Brain microvascular endothelial cell (primary cell): ENCODE measurements at places on chromosomes 3 and 15.

DNA sequence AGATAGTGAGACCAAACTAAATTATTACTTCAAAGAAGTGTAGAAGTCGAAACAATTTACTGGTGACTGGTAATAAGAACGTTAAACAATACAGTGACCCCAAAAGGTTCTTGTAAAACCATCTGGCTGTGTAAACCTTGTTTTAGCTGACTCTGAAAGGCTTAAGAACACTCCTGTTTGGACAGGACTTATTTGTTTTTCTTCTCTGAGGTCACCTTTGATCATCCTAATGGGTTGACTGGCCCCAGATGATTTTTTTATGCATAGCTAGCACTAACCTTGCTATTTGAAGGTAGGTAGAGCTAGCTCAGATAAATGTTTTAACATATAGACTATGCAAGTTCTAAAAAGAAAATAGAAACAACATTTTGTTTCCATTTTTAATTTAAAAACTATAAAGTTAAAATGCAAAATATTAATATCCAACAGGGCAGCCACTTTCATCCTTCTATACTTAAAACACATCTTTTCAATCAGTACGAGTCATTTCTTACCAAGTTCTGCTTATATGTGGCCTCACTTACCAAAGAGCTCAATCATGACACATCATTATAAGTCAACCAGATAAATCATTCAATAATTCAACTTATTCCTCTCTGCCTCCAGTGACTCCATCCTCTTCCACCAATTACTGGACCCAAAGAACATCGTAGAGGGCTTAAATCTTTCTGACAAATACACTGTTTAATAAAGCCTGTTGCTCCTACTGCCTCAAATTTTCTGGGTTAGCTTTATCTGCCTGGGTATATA is 158.8 kb downstream of the SSR3 start:
- no peak for DNase-seq

GRCh38 chr3:44340058-44340395 is 1.5 kb downstream of the TCAIM start:
- no peak for DNase-seq

GRCh38 chr15:62087671-62088352 is 21.0 kb downstream of the C2CD4A start:
- DNase-seq, result no peak

DNA sequence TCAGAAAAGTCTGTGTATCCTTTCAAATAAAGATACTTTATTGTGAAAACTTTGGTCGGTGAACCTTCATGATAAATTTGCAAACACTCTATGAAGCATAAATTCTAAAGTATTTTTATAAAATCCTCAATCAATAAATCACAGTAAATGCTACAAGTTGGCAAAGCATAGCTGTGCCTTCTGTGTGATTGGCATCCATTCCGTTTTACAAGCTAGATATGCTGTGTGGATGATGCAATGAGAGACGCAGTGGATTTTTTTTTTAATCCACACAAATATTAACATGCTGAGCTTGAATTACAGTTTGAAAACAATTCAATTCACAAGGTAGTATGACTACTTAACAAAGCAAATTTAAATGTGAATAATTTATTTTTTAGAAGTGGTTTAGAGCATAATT is 937.2 kb downstream of the ZPLD1 start:
- no peak for DNase-seq

- DNase-seq, result peak; percentile 28
Observed at GRCh38 chr3:98726084-98726483, 37.1 kb upstream of the ST3GAL6 start.

DNA sequence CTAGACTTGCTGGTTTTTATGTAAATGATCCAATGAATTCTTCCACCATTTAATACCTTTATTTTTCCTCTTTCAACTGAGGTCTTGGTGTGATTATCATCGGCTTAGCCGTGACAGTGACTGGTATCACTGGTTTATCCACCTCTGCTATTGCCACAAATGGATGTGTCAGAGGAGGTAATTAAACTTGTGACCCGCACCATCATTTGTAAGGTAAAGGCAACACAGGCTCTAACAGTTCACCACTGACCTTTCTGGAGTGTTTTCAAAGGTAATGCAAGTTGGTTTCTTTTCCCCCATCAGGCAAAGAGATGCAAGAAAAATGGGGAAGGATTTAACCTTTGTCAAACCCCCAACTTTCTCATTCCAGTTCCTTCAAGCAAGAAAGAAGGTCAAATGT is 19.7 kb downstream of the SLC12A1 start:
- DNase-seq, result no peak

DNA sequence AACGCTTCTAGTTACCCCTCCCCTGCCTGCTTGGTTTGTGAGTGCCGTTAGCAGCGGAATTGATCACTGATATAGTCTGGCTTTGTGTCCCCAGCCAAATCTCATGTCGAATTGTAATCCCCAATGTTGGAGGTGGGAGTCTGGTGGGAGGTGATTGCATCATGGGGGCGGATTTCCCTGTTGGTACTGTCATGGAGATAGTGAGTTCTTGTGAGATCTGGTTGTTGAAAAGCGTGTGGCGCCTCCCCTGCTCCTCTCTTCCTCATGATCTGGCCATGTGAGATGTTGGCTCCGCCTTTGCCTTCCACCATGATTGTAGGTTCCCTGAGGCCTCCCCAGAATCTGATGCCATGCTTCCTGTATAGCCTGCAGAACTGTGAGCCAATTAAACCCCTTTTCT is 47.3 kb upstream of the PGPEP1L start:
- DNase-seq, result no peak

DNA sequence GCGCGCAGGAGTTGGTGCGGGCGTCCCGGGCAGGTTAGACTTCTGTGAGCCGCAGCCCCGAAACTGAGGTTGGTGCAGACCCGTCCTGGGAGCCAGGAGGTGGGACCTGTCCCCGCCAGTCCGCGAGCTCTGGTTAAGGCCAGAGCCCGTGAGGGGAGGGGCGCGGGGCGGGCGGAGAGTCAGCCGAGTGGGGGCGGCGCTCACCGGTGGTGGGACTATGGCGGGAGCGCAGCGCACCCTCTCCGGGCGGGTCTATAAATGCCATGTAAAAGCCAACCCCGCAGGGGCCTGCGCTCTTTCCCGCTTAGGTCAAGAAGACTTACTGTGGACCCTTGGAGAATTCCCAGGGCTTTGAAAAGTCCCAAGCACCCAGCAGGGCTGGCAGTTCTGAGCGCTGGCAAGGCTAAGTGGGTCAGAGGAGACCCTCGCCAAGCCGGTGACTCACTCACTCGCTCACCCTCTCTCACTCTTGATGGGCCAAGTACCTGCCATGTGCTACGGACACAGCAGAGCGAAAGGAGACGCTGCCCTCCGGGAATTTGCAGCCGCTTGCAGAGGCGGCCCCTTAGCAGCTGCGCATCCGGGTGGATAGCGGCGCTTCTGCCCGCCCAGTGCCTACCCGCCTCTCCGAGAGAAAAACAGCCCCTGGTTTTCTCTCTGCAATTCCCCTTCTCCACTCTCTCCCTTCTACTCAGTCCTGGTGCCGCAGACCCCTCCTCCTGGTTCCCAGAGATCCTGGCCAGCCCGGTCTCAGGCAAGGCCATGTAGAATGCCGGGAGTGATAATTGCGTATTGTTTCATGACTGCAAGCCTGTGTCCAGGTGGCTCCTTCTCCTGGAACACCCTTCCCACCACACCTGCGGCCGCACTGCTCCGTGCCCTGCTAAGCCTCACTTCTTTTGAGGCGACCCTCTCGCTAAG is at the start of gene ALDH1L1:
Gene ALDH1L1 (minus strand): TSS at position 110 of the 921 bp plus-strand sequence. CDS start 19,607 bp downstream, outside the sequence.
- no peak for DNase-seq

DNA sequence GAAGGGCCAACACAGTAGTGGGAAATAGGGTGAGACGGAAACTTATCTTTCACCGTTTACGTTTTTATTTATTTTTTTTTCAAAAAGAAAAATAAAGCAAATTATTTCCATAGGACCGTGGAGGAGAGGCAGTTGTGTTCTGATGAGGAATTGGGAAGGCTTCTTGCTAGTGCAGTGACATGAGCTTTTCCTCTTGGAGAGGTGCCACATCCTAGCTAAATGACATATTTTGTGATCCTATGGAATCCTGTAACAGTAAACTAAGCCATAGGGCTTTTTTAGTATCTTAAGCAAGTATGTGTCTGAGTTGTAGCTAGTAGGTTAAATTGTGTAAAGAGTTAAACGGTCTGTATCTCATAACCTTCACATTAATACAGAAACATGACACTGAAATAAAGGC is 609.9 kb downstream of the RBMS3 start:
- DNase-seq, result no peak
